Fibroblast of skin of right biceps (primary cell): ENCODE measurements at places on chromosomes 13 and 19.

- DNase-seq = no peak
Observed at GRCh38 chr19:48487544-48487943, 18.4 kb downstream of the CYTH2 start.

GRCh38 chr19:48858984-48859710, 9.3 kb downstream of the PLEKHA4 start:
- DNase-seq = no peak

DNA sequence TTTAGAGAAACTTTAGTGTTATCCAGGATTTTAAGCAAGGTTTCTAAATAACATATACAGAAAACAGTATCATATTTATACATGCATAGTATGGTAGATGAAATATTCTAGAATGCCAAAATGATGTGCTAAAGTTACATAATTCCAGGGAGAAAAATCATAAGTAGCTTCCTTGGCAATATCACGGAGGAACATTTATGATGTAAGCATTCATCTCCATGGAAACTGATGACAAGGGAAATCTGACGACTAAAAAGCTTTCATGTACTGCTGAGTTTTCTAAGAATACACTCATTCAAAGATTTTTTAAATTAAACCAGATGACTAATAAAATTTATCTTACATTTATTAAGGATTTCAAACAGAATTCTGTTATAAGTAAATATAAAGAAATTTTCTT, 4.7 kb downstream of the TEX30 start:
- no peak for DNase-seq

DNA sequence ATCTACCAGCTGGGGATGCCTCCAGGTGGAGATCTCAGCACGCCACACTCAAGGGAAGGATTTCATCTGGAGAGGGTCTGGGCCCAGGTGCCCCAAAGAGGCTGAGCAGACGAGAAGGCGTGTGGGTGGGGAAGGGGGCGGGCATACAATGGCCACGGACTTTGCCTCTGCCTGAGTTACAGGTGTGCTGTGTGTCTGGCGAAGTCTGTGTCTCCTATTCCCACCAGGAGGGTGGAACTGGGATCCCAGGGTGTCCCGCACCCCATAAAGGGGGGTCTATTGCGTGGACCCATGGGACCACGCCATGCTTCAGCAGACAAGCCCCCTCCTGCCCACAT, 3.6 kb downstream of the TLE2 start:
- DNase-seq = no peak

DNA sequence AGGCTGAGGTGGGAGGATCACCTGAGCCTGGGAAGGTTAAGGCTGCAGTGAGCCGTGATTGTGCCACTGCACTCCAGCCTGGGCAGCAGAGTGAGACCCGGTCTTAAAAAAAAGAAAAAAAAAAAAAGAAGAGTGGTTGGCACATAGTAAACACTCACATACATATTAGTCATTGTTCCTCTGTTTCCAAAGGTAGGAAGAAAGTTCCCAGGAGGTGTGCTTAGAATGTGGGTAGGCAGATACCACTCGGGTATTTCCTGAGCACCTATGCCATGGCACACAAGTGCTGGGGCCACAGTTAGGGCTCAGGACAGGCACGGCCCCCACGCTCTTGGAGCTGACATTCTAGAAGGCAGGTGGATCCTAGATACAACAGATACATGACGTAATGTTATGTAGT, 41.4 kb downstream of the SIPA1L3 start:
- no peak for DNase-seq

GRCh38 chr13:100636441-100636840, 38.2 kb downstream of the TMTC4 start:
- no peak for DNase-seq

GRCh38 chr19:35812220-35813042, at the start of gene PRODH2:
Gene PRODH2 (minus strand): TSS chr19:35812845. CDS start chr19:35812805, 40 bp downstream.
- DNase-seq = no peak

DNA sequence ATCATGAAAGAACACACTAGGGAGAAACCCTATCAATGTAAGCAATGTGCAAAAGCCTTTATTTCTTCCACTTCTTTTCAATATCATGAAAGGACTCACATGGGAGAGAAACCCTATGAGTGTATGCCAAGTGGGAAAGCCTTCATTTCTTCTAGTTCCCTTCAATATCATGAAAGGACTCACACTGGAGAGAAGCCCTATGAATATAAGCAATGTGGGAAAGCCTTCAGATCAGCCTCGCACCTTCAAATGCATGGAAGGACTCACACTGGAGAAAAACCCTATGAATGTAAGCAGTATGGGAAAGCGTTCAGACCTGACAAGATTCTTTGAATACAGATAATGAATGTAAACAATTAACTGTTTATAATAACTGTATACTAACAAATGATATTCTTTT, 15.0 kb upstream of the ZNF439 start:
- no peak for DNase-seq

DNA sequence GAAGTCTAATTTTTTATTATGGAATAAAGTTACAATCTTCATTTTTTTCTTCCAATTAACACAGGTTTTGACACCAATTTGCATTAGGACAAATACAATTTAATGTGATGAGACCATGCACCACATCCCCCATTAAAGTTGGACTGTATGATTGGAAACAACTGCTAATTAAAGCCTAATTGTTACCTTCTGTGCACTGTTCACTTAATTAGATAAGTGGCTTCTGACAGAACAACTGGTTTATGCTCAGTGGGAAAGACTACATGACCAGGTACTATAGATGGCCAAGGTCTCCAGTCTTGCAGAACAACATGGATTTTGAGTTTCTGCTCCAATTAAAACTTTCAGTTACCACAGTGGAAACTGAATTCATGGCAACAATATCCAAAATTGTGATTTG, 198.1 kb downstream of the FGF14 start:
- DNase-seq = no peak

DNA sequence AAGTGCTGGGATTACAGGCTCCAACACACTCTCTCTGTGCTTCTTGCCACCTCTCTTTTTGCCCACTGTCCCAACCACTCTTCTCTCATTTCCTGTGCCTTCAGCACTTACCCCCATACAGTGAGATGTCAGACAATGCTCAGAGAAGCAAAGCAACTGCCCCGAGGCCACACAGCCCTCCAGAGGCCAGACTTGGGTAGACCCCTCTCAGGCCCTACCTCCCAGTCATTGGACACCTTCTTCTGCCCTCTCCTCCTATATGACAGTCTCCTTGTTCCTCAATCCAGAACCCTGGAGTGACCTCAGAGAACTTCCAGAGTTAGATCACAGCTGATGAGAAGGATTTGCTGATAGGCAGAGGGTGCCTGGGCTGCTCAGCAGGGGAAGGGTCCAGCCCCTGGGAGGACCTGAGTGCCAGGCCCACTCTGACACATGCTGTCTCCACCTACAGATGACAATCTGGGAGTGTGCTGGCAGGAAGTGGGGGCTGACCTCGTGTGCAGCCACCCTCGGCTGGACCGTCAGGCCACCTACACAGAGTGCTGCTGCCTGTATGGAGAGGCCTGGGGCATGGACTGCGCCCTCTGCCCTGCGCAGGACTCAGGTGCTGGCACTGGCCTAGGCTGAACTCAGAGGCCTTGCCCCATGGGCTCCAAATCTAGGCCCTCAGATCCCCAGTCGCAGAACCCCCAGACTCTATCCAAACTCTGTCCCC, 24.4 kb downstream of the LTBP4 start:
- no peak for DNase-seq

DNA sequence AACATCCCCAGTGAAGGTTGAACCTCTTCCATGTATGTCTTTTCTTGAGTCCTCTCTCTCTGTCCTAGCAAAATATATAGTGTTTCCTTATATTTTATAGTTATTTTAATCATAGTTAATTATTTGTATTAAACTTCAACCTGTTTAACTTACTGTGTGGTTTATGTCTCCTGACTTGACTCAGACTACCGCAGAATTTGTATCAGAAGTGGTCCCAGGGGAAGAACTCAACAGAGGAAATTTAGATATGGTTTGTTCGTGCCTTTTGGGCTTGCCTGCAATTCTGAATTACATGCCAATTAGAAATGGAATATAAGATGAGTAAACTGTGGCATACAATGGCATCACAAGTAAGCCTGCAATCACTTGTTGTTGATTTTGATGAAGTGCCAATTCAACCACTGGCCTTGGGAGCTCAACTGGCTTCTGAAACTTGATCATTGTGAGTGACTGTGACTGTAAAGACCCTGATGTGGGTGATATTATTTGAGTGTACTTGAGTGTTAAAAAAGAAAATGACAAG, 1459.5 kb upstream of the PCDH20 start:
- DNase-seq = peak; percentile 5

DNA sequence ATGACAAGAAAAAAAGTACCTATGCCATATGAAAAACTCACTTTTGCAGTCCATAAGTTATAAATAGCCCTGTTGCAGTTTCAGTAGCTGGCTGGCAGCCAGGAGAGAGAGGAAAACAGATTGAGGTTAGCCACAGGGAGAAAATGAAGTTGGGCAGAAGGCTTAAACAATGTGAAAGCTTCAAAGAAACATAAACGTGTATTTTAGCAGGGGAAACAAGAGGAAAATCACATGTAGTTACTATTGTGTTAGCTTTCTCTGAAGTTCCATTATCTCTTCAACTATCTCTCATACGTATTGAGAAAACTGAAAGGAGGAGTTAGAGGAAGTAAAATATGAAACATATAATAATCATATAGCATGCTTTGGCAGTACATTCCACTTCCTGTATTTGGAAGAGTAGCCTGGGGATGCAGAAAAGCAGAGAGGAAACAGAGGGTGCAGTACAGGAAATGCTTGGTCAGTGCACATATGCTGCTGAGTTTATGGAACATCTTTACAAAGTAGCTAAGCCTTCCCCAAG, 1551.1 kb downstream of the EFNB2 start:
- peak; percentile 77 for DNase-seq

DNA sequence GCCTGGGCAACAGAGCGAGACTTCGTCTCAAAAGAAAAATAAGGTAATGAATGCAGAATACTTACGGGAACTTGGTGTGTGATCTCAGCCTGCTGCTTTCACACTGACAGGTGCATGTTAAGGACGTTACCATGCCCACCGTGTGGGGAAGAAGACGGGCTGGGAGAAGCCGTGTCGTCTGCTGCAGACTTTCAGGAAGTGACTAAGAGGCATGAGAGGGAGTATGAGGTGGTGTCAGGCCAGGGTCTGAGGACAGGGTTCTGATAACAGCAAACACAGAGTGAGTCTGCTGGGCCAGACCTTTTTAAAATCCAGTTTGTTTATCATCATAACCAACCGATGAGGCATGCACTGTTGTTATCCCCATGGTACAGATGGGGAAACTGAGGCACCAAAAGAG, 13.6 kb upstream of the GALP start:
- DNase-seq = no peak

GRCh38 chr19:30086916-30087315, 144.9 kb downstream of the URI1 start:
- DNase-seq = no peak

GRCh38 chr19:2195914-2196313, 32.2 kb downstream of the DOT1L start:
- DNase-seq = no peak

- DNase-seq = no peak
Observed at GRCh38 chr19:16095071-16095571, 16.6 kb upstream of the RAB8A start.
